ENCODE measurements at places on chromosomes 11 and 22.

GRCh38 chr22:19975707-19976035, 34.1 kb upstream of the TXNRD2 start:
- no peak for DNase-seq

GRCh38 chr11:72241291-72241781, 2.6 kb downstream of the PHOX2A start:
- no peak for DNase-seq

GRCh38 chr11:44469412-44469811, 96.1 kb upstream of the CD82 start:
- DNase-seq, result no peak

DNA sequence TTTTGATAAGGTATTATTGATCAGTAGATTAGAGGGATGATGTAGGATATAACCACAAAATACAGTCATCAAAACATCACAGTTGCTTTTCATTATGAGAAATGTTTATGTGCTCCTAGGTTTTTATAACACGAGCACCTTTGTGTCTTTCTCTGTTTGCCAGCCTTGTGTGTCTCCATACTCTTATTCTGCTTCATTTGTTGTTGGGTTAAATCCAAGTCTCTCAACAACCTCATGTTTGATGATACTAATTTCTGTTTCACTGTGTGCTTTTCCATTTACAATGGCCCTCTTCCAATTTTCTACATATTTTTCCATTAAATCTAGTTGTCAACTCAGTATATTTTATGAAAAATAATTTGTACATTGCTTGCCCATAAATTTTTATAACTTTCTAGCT, 107.7 kb upstream of the POU2AF2 start:
- no peak for DNase-seq

DNA sequence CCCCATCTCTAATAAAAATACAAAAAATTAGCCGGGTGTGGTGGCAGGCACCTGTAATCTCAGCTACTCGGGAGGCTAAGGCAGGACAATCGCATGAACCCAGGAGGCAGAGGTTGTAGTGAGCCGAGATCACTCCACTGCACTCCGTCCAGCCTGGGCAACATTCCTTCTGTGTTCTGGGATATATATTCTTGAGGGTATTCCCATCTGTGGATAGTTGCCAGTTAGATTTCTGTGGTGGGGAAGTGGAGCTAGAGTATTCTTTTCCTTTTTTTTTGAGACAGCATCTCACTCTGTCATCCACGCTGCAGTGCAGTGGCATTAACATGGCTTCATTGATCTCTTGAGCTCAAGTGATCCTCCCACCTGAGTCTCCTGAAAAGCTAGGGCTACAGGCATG, 9.1 kb upstream of the ZNF74 start:
- no peak for DNase-seq

- no peak for DNase-seq
Measured at GRCh38 chr11:101584129-101584515, 315 bp upstream of the TRPC6 start.

DNA sequence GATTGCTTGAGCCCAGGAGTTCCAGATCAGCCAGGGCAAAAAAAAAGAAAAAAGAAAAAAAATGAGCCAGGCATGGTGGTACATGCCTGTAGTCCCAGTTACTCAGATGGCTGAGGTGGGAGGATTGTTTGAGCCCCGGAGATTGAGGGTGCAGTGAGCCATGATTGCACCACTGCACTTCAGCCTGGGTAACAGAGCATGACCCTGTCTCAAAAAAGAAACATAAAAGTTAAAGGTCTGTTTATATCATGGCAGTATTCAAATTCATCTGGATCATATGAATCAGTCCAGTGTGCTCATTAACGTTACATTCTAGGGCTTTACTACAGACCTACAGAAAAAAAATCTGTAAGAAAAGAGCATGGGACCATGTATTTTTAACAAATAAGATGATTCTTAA, 13.9 kb downstream of the HSD17B12 start:
- no peak for DNase-seq

- DNase-seq, result no peak
Measured at GRCh38 chr11:135004495-135004894, 592.5 kb upstream of the B3GAT1 start.

GRCh38 chr11:120599816-120600420, 88.4 kb downstream of the GRIK4 start:
- no peak for DNase-seq

DNA sequence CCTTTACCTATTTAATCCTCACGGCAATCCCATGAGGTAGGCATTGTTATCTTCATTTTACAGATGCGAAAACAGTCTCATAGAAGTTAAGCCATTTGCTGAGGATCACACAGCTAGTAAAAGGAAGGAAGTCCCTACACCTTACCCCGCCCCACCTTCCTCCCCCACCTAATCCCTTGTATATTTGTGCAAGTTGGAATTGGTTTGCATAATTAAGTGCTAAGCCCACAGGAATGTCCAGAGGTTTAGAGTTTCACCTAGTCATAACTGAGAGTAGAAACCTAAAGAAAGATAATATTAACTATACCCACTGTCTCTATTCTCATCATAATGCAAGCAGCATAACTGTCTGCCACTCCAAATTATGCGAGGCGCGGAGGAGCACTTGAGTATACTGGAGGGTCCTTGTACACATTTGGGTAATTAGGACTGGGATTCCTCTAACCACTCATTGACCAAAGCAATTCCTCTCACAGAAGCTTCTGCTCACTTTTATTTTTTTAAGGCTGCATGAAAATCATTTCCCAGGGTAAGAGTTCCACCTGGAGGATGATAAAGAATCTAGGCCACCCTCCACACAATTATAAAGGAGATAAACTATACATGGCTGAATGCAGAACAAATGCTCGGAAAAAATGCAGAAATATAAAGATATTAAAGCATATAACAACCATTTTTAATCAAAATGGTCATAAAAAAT, 199.9 kb downstream of the FAM181B start:
- no peak for DNase-seq

DNA sequence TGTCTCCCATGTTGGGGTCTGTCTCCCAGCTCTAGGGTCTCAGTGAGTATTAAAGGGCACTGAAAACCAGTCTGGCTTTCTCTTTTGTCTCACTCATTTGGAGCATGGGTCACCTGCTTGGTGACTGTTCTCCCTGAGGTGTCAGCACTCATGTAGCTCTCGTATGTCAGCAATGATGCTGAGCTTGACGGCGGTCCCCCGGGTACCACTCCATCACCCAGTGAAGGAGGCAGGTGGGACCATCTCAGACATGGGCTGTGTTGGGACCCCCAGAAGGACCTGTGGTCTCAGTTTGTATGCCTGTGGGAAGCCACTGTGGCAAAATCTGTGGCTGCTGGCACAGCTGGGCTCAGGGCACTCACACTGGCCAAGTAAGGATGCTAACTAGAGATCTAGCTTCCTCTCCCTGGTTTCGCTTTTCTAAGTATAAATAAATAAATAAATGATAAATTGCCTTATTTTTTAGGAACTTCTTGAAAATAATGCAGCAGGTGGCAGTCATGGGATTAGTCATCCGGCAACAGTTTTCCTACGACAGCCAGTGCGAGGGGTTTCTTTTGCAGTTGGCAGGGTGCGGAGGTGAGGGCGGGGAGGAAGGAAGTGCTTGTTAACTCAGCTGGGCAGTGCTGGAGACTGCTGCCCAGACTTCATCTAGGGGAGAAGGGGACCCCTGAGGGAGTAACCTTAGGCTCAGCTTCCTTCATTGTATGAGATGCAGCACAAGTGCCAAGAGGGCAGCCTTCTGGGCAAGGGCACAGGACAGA, 48.8 kb downstream of the OSBP2 start:
- DNase-seq, result no peak

DNA sequence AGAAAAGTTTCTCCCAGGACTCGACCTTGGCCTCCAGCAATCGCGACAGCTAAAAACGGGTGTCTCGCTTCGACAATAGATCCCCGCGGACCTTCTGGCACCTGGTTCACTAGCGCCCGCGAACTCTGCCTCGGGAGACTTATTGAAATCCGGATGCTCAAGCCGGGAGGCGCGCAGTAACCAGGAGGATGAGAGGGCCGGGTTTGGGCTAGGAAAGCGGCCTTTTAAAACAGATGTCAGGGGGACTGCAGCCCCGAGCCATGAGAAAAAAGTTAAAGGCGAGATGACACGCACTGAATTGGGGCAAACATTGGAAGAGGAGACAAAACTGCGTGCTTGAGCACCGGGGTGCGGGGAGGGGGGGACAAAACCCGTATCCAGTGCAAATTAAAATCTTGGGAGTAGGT, 637 bp upstream of the ZBTB16 start:
- no peak for DNase-seq

GRCh38 chr22:17970201-17970708, 54.1 kb downstream of the MICAL3 start:
- peak; percentile 51 for DNase-seq

GRCh38 chr11:92850296-92850826, 119.1 kb upstream of the MTNR1B start:
- no peak for DNase-seq

DNA sequence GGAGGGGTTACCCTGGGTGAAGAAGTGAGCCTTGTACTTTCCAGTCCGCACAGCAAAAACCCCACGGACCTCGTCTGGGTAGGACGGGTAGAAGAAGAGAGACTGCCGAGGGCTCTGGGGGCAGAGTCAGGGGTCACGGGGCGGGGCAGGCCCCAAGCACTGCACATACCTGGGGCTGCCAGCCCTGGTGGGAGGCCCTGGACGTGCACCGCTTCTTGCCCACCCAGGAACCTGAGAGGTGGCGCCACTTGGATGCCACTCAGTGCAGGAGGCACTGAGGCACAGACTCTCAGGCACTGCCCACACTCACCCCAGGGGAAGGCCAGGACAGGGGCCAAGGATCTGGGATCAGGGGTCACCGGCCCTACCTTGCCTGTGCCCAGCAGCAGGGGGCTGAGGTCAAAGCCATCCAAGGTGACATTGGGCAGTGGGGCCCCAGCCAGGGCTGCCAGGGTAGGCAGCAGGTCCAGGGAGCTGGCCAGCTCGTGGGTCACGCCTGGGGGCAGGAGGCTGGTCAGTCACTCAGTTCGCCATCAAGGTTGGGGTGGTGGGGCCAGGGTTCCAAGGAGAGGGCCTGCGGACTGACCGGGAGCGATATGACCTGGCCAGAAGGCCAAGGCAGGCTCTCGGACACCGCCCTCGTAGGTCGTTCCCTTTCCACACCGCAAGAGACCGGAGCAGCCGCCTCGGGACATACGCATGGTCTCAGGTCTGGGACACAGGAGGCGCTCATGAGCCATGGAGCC, 2.2 kb downstream of the ARSA start:
- no peak for DNase-seq

DNA sequence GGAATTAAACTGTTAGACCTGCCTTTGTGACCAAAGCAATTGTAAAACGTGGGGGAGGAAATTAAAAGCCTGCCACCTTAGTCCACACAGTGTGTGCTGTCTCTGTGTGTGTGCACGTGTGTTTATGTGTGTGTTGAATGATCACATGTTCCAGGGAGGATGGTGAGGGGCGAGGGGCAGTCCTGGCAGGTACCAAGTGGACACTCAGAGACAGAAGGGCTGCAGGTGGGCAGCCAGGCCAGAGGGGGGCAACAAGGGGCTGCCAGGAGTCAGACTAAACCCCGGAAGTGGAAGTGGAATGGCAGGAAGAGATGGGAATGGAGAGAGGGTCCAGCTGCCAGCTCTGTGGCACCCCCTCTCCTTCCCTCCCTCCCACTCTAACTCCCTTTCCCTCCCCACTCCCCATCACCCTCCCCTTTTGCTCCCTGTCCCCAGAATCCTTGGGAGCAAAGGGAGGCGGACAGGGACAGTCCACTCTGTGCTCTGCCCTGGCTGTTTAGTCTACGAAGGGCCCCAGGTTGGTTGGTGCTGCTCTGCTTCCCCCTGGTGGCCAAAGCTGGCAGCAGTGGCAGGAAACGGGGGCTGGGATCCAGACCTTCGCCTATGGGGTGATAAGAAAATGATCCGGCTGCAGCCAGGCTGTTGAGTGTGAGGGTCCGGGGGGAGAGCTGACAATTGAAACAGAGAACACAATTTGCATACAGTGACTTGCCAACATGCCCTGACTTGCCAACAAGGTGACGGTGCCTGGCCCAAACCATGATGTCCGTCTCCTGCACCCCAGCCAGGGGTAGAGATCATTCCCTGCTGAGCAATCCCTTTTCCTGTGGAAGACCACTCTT, 24.4 kb downstream of the P2RY2 start:
- peak; percentile 74 for DNase-seq

GRCh38 chr22:30885001-30885366, 83.6 kb downstream of the MORC2 start:
- DNase-seq, result no peak

DNA sequence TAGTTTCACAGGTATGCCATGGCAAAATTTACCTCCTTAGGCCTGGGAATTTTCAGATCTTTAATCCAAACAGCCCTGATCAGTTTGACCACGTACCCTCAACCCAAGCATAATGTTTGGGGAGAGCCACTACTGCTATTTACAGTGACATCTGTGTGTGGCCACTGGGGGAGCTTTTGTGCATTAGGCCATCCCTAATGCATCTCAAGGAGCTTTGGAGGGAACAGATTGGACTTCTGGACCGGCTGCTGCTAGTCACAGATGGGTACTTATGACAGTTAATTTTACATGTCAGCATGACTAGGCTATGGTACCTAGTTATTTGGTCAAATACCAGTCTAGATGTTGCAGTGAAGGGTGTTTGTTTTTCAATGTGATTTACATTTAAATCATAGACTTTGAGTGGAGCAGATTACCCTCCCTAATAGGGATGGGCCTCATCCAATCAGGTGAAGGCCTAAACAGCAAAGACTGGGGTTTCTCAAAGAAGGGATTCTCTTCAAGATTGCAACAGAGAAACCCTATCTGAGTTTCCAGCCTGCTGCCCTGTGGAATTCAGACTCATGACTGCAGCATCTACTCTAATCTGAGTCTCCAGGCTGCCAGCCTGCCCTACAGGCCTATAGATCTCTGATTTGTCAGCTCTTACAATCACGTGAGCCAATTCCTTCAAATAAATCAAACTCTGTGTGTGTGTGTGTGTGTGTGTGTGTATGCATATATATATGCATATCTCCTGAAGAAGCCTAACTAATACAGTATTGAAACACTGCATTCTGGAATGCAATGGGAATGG, 38.0 kb upstream of the GALNT18 start:
- no peak for DNase-seq

DNA sequence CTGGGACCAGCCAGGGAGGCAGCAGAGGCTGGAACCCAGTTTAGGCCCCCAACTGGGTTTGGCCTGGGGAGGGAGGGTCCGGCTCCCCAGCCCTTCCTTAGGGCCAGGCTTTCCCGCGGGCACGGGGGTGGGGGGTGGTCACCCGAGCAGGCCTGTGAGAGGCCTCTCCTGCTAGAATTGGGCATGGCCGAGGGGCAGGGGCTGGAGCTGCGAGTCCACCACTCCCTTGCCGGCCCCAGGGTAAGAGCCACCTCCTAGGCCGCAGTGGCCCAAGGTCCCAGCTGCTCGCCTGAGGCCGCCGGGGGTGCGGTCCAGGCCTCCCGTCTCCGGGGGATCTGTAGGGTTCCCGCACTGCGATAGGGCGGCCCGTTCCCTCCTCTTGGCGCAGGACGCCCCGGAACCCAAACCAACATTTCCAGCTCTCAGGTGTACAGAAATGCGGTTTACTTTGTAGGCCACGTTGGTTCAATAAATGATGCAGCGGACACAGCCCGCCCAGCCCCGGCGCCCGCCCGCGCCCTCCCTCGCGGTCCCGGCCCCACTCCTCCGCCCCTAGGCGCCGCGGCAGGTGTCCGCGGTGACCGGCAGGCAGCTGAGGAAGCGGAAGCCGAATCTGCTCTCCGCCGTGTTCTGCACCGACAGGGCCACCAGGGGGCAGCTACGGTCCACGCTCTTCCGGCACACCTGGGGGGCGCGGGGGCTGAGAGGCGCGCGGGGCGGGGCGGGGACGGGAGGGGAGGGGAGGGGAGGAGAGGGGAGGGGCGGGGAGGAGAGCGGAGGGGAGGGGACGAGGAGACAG, 5.9 kb downstream of the LMNTD2 start:
- peak; percentile 31 for DNase-seq

GRCh38 chr22:50671641-50672040, 982 bp upstream of the SHANK3 start:
- no peak for DNase-seq

GRCh38 chr11:32437495-32438345, 2.4 kb upstream of the WT1 start:
- no peak for DNase-seq
